ENCODE measurements at places on chromosomes 4 and X.

DNA sequence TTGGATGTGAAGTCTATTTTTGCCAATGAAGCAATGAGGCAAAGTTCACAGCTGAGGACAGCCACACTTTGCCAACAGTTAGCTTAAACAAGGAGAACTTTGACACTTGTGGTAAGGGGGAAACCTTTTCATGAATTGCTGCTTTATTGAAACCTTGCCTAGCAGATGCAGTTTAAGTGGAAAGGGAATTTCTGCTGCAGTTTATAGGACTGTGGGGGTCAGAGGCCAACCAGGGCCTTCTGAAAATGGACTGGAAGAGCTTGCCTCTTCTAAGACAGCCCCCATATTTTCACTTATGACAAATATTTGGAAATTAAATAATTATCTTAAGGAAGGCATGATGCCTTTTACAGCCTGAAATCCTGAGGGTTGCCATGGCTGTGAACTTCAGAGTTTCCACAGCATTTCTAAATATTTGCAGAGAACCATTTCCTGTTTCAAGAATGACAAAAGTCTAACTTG is 550.3 kb downstream of the RAB28 start:
- no peak for DNase-seq

- DNase-seq, result no peak
Measured at GRCh38 chrX:47224896-47225290, 6.4 kb downstream of the CDK16 start.

- DNase-seq, result peak; percentile 75
Measured at GRCh38 chr4:10020871-10021652, at the start of gene SLC2A9. Gene SLC2A9, minus strand, starts transcription at chr4:10021497. Its CDS starts 68 bp downstream, at chr4:10021429.

DNA sequence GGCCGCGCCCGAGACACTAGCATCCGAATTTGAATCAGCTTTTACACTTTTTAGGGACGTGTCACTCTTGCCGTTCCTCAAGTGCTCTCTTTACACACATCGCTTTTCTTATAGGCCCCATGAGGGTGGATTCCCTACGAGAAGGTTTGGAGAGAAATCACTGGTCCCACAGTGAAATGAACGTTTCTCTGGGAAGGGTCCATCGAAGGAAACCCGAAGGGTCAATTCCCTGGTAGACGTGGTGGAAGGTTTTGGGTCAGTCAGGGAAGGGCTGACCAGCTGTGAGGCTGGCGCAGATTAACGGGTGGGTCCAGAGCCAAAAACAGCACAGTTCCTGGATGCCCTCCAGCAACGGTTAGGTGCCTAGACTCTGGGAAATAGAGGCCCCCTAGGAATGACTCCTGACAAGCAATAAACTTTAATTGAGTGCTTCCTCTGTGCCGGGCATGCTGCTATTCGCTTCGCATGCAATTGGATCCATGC is 35.9 kb downstream of the ETDC start:
- DNase-seq, result no peak

GRCh38 chr4:898123-898522 is 34.0 kb downstream of the GAK start:
- no peak for DNase-seq

Data from inflammatory macrophage treated with lipopolysaccharide for 4 hours (primary cell).